ENCODE measurements at places on chromosomes 1 and 21. TPM values are rescaled to one million over a fixed set of nuclear protein-coding genes. Genes with fewer than 3 reads are reported as not detected.

Gene RCSD1
- 1.7 TPM for total RNA-seq

DNA sequence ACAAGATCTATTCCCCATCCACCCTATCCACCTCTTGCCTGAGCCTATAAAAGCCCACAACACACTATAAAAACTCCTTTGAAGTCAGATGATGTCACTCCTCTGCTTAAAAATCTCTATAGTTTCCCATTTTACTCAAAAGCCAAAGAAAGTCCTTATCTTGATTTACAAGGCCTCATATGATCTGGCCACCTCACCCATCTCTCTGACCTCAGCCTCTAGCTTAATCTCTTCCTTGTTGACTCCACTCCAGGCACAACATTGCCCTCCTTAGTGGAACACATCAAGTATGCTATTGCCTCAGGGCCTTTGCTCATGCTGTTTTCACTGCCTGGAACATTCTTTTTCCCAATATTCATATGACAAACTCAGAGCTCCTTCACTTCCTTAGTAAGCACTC is 33.3 kb downstream of the ZNF281 start:
- ATAC-seq: peak; percentile 60

DNA sequence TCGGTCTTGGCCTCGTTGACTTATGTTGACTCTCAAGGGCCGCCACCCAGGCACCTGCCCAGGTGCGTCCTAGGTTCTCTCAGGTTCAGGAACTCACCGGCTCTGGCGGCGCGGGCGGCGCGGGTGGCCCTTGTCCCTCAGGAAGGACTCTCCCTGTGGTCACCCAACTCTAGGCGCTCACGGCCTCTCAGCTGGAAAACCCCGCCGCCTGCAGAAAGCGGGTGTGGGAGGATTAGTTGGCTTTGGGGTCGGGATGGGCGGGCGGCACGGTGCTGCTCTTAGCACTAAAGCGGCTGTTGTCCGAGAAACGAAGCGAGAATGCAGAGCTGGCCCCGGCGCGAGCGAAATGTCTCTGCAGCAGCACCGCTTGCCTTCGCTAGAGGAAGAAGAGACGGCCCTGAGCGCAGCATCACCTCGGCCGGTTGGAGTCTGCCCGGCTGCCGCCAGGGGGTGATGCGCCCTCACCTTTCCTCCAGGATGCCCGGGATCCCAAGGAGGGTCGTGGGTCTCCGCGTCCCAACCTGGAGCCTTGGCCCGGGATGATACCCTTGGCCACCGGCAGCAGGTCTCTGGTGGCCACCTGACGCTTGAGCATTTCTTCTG is 8.1 kb upstream of the TADA1 start:
- peak; percentile 90 for ATAC-seq

- no peak for ATAC-seq
Observed at GRCh38 chr1:189662190-189662589, 815.5 kb downstream of the BRINP3 start.

DNA sequence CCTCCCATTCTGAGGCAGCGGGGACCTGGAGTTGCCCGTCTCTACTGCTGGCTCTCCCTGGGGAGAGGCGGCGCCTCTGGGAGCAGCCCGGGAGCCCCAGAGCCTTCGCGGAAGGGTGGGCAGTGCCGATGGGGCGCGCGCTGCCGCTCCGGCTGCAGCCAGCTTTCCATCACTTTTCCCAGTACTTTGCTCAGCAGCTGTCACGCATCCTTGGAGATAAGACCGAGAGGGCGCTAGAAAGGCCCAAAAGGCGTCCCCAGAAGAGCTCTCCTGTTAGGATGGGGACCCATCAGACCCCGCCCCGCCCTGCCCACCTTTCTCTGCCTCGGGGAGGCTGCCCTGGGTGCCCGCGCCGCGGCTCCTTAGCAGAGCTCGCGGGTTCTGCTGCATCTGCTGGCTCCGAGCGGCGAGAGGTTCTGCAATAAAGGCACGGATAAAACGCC is 534 bp downstream of the KCNH1 start:
- peak; percentile 25 for ATAC-seq
